T47D (cell line): ENCODE measurements at places on chromosomes 13 and 19.

DNA sequence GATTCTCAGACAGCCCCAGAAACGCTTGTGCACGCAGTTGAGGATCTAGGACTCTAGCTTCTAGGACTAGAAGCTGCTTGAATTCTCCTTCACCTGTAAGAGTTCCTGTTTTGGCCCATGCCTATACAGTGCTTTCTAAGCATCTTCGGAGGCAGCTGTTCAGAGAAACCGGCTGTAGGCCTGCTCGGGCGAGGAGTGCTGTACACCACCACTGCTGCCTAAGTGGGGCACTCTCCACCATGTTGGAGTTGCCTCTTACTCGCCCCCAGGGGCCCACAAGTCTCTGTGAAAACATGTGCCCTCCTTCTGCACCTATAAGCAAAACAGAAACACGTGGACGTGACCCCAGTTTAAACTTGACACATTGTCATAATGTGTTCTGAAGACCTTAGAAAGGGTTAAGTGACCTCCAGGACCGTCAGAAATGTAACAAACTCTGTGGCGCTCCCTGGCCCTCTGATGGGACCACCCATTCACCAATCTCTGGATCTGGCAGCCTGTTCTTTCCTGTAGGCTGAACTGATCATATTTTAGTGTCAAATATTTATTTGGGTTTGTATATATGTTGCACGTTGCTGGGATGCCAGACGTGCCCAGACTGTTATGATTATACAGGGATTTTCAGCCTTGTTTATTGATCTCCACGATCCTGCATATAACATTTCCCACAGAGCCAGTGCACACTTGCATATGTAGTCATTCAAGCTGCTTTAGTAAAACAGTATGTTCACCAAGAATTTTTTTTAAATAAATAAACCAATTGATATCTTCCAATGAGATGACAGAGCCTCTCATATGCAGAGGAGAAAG lies 60.8 kb downstream of the C13orf42 start:
- DNase-seq, result no peak

- no peak for DNase-seq
Measured at GRCh38 chr13:43445668-43446067, 341.1 kb downstream of the ENOX1 start.

DNA sequence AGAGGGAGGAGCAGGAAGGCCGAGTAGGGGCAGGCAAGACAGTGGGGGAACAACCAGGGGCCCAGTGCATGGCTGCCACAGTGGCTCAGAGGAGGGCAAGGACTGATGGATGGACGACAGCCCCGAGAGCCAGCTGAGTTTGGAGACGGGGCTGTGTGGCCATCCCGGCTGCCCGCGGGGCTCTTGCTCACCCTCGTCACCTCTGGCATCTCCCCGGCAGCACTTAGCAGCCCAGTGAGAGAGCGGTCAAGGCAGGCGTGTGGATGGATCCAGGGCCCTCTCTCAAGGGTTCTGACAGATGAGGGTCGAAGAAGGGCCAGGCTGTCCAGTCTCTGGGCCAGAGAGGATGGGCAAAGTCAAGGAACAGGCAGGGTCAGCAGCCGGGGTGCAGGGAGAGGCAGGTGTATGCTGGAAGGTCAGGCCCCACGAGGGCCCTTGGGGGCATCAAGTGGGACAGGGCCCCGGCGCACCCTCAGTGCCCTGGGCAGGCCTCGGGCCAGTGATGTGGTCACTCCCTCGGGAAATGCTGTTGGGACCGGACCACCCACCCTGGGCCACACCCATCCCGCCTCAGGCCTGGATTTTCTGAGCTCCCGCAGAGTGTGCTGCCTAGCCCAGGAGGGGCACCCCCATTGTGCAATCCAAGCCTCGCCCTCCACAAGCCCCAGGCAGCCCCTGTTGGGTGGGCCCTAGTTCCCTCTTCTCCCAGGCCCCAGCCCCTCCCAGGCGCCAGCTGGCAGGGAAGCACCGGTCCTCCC lies 56.4 kb upstream of the TPM4 start:
- DNase-seq, result no peak

DNA sequence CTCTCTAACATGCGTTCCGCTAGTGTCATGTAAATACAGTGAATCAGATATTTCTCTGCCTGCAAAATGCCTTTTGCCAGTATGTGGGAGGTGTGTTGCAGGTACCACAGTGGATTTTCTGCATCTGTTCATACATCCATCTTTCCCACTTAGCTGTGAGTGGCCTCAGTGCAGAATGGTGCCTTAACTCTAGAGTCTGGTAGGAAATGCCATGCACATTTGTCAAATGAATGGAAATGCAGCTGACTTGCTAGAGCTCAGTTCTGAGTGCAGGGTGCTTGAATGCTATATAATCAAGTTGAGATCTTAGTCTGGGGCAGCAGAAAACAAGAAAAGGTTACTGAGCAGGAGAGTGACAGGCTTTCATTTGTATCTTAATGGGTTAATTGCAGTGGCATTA lies 68.2 kb downstream of the LRCH1 start:
- no peak for DNase-seq

DNA sequence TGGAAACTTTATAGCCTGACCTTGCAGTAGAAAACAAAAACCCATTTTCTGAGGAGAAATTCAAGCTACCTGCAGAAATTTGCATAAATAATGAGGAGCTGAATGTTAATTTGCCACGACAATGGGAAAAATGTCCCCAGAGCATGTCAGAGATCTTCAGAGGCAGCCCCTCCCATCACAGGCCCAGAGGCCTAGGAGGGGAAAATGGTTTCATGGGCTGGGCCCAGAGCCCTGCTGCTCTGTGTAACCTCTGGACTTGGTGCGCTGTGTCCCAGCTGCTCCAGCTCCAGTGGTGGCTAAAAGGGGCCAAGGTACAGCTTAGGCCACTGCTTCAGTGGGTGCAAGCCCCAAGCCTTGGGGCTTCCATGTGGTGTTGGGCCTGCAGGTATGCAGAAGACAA lies 257.9 kb downstream of the NHLRC3 start:
- no peak for DNase-seq

DNA sequence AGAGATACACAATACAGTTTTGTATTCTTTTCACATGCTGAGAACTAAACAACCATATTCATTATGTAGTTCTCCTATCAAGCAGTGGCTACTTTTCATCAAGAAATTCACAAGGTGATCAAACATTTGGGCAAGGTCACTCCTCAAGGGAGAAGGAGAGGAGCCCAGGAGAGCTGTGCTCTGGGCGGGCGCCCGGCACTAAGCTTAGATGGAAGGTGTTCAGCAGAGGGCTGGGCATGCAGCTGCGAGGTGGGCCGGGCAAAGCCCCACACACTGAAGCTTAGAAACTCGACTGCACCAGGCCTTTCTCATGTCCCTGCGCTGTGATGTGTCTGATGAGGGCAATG lies 30.4 kb upstream of the SPACA7 start:
- no peak for DNase-seq

- no peak for DNase-seq
Measured at GRCh38 chr19:33879818-33880575, 83.3 kb downstream of the KCTD15 start.

DNA sequence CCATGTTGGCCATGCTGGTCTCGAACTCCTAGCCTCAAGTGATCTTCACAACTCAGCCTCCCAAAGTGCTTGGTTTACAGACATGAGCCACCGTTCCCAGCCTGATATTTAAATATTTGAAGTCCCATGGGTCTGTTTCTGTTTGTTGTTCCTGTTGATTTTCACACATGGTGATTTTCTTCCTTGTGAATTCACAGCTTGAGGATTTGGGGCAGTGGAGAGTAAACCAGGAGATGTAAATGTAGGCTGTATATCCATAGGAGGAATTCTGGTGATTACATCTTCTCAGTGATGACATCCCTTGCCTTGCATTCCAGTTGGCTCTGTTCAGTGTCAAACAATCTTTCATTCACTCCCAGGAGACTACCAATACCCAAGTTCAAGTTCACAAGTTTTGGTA lies 471.9 kb downstream of the KCTD12 start:
- DNase-seq, result no peak

GRCh38 chr13:75468098-75468497 lies 13.9 kb downstream of the TBC1D4 start:
- DNase-seq, result no peak

DNA sequence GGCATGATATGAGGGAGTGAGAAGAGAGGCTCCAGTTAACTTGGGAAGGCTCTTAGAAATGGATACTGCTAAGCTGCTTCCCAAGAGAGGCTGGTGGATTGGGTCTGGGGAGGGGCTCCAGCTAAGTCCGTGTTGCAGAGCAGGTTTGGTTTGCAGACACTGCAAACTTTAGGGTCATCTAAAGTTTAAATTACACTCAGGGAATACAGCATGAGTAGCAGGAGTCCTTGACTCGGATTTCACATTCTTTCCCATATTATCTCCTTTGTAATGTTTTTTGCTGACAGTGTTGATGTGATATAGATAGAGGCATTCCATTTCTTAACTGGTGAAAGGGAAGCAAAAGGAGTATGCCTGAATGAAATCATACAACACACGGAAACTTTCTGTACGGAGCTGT lies 31.9 kb downstream of the SGCG start:
- peak; percentile 51 for DNase-seq

DNA sequence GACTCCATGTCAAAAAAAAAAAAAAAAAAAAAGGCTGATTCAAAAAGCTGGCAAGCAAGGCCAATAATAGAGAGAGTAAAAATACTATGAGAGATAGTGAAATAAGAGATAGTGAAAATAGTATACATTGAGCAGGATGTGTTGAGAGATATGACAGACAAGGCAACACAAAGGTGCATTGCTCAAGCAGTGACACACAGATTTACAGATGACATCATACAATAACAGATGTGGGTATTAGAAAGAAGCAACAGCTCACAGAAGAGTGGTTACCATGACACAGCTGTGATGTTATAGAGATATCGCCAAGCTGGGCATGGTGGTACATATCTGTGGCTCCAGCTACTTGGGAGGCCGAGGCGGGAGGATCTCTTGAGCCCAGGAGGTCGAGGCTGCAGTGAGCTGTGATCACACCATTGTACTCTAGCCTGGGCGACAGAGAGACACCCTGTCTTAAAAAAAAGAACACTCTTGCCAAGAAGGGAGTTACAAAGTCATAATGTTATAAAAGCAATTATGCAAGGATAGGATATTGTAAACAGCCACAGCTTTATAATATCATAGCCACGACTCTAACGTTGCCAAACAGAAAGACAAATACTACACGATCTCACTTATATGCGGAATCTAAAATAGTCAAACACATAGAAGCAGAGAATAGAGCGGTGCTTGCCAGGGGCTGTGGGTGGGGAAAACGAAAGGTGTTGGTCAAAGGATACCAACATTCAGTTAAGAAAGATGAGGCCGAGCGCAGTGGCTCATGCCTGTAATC lies 10.3 kb downstream of the TNFSF9 start:
- DNase-seq, result no peak

- no peak for DNase-seq
Measured at GRCh38 chr13:99380921-99381645, 73.9 kb upstream of the GPR183 start.

DNA sequence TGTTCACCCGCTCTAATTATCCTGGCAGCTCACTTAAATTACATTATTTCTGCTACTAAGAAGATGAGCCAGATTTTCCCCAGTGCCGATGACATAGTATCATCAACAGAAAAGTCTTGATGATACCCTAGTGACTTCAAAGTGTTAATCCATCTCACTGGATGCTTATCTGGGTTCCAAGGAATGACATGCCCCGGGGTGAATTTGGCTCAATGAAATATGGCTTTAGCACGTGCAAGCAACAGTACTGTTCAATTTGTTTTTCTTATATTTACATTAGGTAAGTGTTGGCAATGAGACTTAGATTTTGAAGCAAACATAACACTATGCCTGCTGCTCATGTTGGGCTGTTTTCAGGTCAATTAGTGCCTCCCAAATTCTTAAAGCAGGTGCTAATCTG lies 548.2 kb upstream of the SLITRK1 start:
- peak; percentile 26 for DNase-seq

DNA sequence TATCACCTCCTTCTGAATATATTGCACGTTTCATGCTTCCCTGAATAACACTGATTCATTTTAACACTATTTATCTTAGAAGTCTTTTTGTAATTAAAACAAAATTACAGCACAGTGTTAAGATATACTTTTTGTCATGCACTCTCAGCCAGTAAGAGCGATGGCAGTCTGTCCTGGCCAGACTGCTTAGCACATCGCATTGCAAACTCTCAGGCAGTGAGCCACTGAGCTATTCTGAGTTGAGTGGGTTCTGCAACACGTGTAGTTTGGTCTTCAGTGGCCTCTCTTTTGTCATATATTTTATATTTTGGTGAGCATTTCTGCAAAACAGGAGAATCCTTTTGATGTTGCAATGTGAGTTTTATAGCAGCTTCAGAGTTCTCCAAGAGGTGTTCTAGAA lies 332.1 kb downstream of the HS6ST3 start:
- DNase-seq, result no peak

DNA sequence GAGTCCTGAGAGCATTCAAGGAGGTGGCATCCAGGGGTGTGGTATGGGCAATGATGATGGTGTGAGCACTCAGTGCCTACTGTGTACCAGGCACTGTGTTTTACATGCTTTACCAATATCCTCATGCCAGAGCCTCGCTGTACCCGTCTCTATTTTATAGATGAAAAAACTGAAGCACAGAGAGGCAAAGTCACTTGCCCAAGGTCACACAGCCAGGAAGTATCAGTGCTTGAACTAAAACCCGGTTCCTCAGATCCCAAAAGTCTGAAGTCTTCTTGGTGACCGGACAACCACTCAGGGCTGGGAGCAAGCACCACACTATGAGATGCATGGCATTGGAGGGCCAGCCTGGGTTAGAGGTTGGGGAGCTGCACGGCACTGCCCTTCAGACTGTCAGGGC lies 84.1 kb downstream of the CHST8 start:
- no peak for DNase-seq

GRCh38 chr19:58128041-58128685 lies 22.4 kb downstream of the ZNF329 start:
- peak; percentile 19 for DNase-seq

- no peak for DNase-seq
Measured at GRCh38 chr19:4371247-4372164, 28.1 kb downstream of the MPND start.

DNA sequence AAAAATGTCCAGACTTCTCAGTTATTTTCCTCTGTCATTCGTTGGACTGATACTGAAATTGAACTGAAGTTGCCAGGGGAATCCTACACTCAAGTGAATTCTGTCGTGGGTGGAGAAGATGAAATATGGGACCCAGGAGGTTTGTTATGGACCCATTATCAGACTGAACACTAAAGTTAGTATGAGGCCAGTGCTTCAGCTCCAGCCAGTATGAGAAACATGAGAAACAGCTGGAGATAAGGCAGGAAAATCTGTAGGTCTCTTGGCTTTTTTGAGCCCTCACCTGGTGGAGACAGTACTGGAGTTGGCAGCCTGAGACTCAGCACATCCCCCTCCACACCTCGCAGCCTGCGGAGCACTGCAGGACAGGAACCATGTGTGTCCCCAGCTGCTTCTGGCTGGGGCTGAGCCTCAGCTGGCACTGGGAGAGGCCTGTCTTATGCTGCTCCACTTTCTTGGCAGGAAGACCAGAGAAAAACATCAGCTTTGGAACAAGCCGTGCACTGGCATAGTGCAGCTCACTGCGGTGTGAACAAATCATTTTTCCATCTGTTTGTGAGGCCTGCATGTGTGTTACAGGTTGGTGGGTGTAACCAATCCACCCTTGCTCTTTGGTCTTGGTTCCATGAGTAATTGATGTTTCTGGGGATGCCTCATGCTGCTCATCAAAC lies 641.0 kb downstream of the FGF9 start:
- DNase-seq, result no peak
